ENCODE measurements at places on chromosomes 3 and 15.

DNA sequence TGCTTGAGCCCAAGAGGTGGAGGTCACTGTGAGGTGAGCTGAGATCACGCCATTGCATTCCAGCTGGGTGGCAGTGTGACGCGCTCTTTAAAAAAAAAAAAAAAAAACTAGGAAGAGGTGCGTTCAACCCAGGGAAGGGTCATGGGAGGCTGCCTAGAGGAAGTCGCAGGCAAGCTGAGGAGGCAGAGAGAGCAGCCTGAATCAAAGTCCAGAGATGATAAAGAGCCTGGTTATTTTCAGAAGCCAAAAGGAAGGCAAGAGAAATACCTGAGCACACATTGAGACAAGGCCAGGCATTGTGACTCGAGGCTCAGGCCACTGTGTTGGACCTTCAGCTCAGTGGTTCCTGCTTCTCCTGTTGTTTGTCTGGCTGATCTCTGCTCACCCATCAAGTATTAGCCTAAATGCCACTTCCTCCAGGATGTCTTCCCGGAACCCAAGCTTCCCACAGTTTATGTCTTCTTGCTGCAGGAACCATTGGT lies 16.1 kb upstream of the GCNT3 start:
- no peak for DNase-seq

DNA sequence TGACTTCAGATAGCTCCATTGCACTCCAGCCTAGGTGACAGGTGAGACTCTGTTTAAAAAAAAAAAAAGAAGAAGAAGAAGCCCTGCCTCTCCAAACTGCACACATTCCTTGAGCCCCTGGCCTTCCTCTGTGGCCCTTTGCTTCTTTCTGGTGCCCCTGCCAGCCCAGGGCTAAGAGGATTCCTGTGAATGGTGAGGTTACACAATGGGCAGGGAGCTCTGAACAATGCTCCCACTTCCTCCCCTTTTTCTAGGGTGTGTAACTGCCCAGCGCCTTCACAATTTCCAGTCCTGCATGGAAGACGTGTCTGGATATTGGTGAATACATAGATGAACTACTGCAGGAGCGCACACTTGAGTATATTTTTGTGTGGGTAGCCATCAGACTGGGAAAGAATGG lies 3.6 kb upstream of the AMOTL2 start:
- DNase-seq = no peak

DNA sequence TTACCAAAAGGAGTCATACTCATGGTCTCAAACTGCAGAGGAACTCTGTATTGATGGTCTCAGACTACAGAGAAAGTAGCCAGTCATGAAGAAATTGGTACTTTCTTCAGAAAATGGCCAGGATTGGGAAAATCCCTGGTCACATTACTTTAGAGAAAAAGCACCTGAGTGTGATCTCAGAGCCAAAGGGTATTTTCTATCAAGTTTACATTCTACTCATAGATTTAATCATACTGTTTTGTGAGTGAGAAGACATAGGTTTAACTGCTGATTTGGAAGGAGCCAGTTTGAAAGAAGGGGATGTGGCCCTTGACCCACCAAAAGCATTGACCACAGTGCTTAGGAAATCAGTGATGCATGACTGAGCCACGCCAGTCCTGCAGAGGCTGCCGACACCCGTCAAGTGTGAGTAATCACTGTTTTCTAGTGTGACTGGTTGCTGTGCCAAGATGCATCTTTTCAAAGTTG lies 203.6 kb downstream of the AKAP13 start:
- DNase-seq = no peak

DNA sequence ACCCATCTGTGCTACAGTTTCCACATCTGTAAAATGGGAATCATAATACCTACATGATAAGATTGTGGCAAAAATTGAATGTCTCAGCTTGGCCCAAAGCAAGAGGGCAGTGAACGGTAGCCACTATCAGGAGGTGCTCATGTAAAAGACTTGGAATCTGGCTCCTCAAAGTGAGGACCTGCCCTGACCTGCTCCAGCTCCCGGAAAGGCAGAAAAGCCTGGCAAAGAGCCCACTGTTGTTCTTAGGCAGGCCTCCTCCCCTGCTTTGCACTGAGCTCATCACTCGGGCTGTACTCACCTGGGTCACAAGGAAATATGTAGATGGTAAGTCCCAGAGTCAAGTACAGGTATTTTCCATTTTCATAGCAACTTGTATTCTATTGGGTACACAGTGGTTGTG lies 250.7 kb upstream of the TBL1XR1 start:
- DNase-seq = no peak

DNA sequence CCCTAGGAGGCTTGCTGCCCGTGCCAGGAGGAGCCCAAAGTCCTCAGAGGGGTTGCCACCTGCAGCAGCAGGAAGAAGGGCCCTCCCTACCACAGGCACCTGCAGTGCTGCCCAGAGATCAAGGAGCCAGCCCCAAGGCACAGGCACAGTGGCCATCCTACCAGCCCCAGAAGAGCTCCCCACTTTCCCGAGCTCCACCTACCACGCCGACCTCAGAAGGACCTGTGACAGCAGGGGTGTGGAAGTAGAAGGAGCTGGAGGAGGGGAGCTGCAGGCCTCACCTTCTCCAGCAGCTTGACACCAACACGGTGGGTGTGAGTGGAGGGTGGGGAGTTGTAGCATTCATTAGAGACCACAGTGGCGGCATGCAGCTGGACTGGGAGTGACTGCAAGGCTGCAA lies 485.8 kb downstream of the GABRG3 start:
- DNase-seq = no peak

GRCh38 chr15:62894322-62895085 lies 148.0 kb upstream of the TPM1 start:
- DNase-seq = no peak

DNA sequence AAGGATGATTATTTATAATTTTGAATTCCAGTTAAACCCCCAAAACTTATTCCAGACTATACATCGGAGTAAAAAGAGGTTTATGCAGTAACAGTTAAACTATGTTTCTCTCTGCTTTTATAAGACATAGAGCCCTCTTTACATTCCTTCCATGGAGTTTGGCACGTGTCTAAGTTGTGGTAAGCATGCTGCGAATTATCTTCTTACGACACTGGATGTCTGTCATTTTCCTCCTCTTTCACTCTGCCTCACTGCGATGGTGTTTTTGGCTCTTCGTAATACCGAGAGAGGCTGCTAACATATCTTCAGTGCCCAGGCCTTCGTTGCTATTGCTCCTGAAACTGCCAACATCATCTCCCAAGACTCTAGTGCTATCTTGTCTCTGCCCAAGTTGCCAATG lies 83.9 kb upstream of the TGFBR2 start:
- peak; percentile 48 for DNase-seq

- peak; percentile 37 for DNase-seq
Measured at GRCh38 chr3:62261121-62261520, 112.2 kb downstream of the FEZF2 start.

DNA sequence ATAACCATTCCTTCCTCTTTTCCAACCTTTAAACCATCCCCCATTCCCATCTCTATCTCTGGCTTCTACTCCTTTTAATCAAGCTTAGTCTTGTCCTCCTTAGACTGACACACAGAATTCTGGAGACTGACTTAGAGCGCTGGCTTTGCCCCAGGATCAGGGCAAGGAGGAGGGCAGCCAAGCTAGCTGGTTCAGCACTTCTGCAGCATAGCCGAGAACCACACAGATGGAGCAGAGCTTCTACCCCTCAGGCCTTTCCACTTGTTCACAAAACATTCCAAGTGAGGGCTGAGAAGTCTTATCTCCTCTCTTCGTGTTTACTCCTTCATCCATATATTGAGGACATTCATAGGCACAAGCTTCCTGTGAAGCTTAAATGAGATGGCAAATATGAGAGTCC lies 246.5 kb upstream of the PEX5L start:
- DNase-seq = no peak

DNA sequence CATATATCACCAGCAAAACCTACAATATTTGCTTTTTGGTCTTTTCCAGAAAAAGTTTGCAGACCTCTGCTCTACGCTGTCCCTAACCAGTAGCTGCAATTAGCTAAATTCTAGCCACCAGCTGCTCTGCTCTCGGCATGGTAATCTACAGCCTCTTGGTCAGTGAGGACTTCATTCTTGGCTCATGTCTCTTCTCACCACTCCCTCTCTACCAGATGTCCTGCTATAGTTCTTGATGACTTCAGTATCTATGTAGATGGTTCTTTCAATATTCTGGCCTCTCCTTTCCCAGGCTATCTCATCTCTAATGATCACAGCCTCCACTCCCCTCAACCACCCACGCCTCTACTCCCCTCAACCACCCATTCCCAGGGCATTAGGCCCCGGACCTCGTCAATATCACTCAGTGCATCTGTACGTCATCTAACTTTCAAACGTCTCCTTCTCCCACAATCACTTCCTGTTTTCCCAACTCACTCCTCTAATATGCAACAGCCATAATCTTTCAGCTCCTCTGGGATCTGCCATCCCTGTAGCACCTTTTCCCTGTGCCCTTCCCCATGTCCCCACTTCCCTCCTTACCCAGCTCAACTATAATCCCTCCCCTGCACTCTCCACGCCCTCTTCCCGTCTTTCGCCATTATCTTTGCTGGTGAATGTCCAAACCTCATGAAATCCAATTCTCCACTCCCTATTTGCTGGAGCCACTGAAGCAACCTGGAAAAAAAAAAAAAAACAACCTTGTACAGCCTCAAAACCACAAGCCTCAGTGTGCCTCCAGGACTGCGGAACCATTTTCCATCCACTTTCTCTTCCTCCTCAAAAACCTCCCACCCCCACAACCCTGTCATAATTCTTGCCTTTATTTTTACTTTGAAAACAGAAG lies 429.4 kb upstream of the PROK2 start:
- DNase-seq = no peak

DNA sequence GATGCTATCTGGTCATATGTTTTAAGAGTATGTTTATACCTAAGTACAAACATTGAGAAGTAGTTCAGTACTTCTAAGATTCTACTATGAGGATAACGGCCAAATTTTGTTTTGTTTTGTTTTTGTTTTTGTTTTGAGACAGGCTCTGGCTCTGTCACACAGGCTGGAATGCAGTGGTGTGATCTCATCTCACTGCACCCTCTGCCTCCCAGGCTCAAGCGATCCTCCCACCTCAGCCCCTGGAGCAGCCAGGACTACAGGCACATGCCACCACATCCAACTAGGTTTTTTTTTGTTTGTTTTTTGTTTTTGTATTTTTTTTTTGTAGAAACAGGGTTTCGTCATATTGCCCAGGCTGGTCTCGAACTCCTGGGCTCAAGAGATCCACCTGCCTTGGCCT lies 47.5 kb upstream of the RPS17 start:
- no peak for DNase-seq

- DNase-seq = no peak
Measured at GRCh38 chr3:39378088-39378487, 5.1 kb upstream of the SLC25A38 start.

DNA sequence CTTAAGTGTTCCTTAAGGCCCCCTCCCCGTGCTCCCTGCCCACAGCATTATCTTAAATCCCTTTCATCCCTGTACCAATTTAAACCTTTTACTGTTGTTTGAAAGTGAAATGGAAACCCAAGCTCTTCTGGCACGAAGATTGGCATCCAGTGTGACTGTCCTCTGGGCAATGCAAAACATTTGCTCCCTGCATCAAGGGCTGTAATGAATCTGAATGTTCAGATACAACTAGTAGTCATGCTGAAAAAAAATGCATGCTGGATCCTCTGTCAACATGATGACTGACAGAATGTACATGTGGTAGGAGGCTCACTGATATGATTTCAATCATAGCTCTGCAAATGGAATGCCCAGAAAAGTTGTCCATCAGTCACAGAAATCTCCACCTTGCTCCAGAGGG lies 8.1 kb upstream of the CDIN1 start:
- no peak for DNase-seq

DNA sequence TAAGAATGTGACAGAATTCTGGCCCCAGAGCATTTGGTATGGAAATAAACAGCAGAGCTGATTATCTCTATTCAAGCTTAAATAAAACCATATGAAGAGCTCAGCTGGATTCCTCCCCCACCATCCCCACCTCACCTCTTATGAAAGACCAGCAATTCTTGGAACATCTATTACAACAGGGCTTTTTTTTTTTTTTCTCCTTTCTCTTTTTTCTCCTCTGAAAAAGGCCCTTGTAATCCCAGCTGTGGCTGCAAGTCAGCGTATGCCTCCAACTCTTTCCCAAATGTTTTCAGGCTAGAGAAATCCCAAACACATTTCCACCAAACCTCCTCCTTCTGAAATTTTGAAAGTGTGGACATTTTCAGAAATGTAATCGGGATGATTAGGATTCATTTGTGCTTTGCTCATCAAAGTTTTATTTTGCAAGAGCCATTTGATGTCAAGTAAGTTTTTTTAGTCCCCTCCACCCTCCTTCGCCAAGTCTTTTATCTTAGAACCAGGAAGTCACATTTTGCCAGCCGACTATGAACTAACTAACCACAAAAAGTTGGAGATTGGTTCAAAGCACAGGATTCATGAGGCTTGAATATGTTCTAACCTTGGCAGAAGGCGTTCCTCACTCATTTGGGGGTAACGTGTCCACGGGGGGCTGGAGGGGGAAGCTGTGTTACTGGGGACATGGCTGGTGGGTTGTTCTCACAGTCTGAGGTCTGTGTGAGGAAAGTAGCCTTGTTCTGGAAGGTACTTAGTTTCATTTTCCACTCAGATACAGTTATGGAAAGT lies 142.0 kb upstream of the PDZRN3 start:
- peak; percentile 92 for DNase-seq

- no peak for DNase-seq
Measured at GRCh38 chr15:57298204-57298603, 78.1 kb upstream of the CGNL1 start.

DNA sequence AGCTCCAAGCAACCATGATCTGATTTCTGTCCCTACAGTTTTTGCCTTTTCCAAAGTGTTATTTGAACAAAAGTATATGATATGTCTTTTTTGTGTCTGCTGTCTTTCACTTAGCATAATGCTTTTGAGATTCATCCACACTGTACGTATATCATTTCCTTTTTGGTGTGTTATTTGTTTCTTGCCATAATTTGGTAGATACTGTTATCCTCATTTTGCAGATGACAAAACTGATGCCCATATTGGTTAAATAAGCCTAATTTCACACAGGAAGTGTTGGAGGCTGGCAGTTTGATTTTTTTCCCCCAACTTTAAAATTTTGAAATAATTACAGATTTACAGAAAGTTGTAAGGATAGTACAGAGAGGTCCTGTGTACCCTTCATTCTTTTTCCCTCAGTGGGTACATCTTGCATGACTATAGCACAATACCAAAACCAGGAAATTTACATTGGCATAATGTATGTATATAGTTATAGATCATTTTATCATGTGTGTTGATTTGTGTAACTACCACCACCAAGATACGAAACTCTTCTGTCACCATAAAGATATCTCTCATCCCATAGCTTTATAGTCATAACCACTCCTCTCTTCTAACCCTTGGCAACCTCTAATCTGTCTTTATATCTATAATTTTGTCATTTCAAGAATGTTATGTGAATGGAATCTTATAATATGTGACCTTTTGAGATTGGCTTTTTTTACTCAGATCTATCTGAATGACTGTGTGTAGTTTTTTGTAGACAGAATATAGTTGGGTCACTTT lies 55.6 kb downstream of the RASA2 start:
- no peak for DNase-seq

Data from umbilical cord (tissue), 2 donors.